Amygdala (tissue), 56 donors: ENCODE measurements at places on chromosomes 5 and 9.

DNA sequence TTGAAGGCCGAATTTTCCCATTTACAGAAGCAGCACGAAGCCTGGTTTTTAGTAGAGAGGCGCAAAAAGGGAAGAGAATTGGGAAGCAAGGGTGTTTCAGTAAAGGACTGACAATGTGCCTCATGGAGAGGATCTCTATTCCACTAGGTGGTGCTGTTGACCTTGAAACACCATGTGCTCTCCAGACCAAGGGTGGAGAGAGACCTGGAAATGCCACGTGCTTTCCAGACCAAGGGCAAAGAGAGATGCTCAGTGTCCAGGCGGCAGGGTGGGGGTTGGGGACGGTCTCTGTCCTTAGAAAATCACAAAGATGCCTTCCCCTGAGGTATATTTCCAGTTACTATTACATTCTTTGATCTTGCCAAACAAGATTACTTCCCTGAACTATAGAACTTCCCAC lies 425.3 kb downstream of the CSNK1G3 start:
- no peak for DNase-seq

DNA sequence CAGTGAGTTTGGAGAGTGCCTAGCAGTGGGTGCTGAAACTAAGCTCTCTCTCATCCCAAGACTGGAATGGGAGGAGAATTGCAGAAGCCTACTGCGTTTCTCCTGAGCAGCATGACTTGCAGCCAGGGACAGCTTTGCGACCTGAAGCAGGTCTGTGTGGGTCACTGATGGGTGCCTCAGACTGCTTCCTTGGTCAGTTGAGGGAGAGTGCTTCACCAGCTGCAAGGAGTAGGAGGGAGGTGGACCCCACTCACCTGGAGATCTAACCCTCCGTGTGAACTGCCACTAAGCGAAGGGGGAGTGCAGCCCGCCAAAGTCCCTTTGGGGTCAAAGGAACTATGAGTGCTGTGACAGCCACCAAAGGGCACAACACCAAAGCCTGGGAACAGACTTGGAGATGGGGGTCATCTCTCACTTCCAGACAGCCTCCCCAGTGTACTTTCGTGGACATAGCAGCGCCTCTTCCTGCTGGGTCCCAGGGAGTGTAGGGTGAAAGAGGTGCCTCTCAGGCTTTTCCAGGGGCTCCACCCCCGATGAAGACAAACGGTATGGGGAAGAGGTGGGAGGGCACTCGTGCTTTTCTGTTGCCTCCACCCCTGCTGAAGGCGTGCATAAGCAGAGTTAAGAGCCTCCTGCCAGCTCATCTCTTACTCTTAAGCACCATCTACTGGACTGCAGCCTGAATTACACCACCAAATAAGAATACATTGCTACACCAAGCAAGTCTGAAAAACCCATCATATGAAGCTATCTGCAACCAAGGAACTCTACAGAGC lies 34.3 kb upstream of the MACIR start:
- DNase-seq, result no peak

DNA sequence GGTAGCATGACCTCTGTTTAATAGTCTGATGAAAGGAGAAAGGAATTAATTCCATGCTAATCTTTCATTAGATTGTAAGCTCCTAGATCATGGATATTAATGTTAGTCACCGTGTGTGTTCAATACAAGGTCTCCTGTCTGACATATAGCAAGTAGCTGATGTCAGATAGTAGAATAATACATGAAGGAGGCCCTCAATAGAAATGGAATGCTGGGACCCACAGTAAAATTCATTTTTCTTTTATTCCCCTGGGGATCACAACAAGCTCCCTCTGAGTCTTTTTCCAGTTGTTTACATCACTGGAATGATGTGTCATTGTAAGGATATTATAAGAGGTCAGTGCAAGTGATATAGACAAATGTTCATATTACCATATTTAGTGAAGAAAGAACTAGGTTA lies 240.3 kb upstream of the TRPC7 start:
- DNase-seq, result no peak

- DNase-seq, result no peak
Observed at GRCh38 chr5:32753765-32754164, 42.6 kb downstream of the NPR3 start.

DNA sequence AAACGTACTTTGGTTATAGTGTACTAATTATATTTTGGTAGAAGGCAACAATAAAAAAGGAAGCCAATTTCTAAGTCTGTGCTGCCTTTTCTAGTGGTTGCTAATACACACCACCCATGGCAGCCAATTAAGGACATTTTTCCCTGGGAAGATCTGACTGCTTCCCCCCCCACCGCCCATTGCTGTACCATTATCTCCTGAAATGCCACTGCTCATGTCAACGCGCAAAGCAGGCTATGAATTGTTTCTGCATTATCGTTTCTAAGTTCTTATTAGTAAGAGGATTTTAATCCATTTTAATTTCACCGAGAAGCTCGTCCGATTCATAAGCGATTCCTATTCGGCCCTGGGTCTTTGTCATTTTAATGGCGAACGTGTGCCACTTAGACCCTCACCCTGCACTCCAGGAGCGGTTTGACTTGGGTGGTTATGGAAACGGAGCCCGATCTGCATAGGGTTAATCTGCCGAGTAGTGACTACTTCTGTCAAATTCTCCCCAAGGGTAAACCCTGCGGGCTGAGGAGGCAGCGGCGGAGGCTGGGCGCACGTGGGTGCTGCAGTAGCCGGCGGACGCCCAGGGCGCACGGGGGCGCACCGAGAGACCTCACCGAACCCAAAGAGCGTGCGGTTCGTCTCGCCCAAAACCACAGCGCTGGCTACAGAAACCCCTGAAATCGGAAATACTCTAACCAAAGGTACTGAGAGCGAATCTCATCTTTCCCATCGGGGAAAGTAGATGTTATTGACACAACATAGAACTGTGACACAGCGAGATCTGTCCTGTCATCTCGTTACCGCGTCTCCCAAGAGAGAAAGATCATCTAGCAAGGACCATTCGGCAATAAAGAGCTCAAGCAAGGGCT lies 55.8 kb upstream of the SHC3 start:
- no peak for DNase-seq

- DNase-seq, result no peak
Observed at GRCh38 chr5:100755435-100755834, 147.6 kb downstream of the ST8SIA4 start.
